ENCODE measurements at places on chromosomes 5 and 9.

- no peak for DNase-seq
Observed at GRCh38 chr9:110316261-110317075, 21.2 kb downstream of the TXNDC8 start.

DNA sequence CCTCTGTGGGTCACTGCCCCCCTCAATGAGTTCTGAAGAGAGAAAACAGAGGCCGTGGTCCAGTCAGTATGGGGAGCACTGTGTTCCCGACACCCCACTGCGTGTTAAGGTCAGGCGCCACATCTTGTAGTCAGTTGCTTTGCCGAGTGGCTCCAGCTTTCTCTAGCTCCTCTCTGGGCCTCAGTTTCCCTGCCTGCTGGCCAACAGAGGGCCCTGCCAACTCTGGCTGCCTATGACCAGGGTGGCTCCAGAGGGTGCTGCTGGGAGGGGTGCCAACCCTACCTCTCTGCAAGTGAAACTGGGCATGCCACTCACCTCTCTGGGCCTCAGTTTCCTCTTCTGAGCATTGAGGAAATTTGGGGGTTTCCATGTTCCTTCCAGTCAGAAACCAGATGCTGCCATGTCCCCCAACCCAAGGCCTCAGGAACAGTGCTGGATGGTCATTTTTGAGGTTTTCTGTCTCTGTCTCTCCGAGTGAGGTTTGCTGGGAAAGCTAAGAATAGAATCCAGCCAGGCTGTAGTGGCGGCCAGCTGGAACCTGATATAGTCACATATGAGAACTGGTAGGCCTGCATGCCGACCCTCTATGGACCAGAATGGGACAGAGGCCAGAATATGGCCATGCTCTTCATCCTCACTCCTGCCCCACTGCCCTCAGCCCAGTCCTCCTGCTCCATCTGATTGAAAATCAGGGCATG lies 132.1 kb downstream of the PHF2 start:
- DNase-seq, result no peak

GRCh38 chr5:112208699-112209615 lies 210.1 kb downstream of the EPB41L4A start:
- DNase-seq, result peak; percentile 78

DNA sequence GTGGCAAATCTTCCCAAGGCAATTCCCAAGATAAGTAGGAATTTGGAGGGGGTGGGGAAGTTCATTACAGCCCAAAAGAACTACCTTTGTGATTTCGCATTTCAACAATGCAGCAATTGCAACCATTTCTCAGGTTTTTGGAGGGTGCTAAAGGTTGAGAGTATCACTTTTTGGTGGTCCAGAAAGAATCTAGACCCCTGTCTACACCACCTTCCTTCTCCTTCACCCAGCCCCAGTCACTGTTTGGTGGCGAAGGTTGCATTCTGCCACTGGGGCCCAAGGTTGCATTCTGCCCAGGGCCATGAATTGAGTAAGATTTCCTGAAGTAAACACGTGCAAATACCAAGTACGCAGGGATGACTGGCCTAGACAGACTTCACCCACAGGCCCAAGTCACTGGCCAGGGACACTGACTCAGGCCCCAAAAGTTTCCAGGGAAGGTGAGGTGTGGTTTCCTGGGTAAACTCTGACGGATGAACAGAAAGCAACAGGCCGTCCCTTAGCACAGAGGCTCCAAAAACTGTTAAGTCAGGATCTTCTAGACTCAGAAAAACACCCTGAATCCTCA lies 5.7 kb downstream of the PDE6A start:
- DNase-seq, result peak; percentile 87

- DNase-seq, result no peak
Observed at GRCh38 chr5:88661806-88662207, 221.2 kb downstream of the MEF2C start.

- DNase-seq, result no peak
Observed at GRCh38 chr5:72921886-72922285, 34.0 kb upstream of the FCHO2 start.

DNA sequence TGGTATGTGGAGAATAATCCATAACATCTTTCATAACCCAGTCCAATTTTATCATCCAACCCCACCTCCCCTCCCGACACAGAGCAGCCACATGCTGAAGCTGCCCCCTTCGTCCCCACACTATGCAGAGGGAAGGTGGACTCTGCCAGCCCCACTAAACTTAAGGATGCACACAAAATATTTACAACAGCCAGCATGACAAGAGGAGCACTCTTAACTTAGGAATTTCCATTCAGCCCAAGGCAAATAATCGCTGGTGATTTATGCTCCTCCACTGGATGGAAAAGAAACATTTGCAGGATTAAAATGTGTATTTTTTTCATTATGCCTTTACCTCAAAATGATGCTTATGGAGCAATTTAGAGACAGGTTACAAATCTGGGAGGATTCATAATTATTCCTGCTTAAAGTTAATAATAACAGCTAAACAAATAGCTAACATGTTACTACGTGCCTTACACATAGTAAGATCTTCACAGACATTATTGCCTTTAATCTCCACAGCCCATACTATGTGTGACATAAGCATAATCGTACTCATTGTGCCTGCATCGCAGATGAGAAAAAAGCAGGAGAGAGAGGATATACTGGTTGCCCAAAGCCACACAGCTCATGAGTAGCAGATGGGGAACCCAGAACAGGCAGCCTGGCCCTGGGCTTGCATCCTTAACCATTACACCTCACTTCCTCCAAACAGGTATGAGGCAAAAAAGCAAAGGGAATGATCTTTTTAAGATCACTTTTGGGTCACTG lies 92.6 kb downstream of the GLIS3 start:
- DNase-seq, result no peak

DNA sequence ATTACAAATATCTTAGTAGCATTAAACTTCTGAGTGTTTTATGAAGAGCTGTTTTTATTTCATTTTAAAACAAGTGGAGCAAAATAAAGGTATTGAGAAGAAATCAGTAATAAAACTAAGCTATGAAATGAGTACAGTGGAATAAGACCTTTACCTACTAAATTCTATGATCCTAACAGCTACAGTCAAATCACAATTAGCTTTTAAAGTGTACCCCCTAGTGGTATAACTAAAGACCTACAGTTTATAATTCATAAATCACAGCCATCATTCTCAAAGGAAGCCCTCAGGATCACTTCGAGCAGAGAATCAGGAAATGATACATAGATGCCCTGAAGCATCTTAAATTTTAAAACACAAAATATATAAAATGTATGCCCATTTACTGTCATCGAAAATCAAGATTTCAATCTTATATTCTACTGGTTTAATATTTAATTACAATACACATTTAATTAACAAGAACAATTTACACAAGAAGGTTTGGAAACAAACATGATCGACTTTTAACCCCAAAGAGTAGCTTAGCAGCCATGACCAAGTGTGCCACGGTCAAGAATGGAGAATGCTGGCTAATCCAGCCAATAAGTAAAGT lies 12.3 kb downstream of the CCNH start:
- peak; percentile 41 for DNase-seq

DNA sequence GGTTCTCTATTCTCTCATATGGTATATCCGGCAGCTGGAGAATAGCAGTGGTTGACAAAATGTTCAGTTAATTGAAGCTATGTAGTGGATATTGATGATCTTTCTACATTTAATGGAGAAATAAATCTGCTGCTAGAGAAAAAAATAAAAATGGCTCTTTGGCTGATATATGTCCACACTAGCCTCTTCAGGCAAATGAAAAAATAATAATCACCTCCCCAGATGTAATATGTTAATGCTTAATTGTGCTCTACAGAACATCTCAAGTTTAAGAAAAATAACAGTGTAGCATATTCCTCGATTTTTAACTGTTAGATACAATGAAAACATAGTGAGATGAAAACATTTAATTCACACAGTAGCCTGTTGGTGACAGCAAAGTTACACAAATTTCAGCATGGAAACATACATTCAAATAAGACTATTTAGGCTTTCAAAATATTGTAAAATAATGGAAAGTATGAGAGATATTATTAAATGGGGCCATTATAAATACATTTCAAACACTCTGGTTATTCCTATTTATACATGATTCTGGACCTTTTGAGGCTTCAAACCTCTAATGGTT lies 543.0 kb downstream of the MAT2B start:
- DNase-seq, result no peak

DNA sequence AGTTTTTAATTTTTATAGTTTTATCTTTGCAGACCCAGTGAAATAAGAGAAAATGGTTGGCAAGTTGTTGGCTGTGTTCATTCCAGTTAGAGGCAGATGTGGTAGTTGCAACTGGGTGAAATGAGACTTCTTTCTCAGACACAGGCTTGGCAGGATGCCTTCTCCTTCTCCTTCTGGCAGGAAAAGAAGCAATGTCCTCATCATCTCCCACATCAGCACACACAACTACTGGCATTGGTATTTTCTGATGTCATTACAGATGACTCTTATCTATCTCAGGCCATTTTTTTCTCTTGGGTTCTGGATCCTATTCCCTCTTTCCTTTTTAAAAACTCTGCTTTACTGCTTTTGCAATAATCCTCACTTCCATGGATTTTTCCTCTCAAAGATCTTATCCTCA lies 103.3 kb upstream of the EDIL3 start:
- DNase-seq, result no peak

DNA sequence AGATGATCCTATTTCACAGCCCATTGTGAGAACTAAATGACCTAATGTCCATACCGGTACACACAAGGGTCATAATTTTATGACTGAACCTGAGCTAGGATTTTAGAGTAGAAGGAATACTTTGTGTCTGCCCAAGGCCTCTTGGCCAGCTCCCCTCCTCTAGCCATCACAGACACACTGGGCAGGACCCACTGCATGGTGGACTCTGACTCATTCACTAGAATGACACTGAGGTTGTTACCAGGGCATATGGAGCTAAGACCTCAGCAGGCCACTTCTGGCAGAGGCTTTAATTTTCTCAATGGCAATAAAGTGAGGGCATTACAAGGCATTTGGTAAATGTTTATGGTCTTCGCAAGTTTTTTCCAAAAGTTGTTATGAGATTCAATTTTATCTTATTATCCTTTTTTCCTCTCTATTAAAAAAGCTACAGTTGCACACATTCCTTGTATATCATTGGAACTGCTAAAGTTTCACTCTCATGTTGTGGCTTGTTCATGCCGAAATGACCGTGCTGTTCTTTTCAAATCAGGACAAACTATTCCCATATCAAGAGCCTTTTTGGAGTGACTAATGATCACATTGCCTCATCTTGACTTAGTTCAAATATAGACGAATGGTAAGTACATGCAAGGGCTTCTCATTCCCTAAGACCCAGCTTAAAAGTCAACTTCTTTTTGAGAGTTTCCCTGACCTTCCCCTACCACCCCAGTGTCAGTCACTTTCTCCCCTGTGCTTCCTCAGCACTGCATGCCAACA lies 595.7 kb downstream of the ACTL7B start:
- DNase-seq, result no peak

GRCh38 chr9:116212986-116213692 lies 59.5 kb downstream of the PAPPA start:
- no peak for DNase-seq

GRCh38 chr5:106311230-106311915 lies 1359.4 kb downstream of the EFNA5 start:
- no peak for DNase-seq

DNA sequence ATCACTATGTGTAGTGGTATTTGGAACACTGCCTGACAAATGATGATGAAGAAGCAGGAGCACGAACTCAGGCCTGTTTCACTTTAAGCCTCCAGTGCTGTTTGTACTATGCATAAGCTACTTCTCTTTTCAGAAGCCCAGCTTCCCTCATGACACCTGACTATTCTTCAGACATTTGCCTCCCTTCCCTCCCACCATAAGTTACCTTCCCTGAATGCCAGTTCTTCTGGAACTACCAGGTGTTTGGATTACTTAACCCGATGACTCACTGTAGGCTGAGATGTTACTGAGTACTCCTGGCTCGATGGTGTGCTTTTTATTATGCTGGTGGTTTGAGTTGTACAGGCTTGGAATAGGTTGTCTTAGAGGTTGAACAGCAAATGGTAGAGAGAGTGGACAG lies 180.0 kb downstream of the SPATA31D1 start:
- DNase-seq, result no peak

DNA sequence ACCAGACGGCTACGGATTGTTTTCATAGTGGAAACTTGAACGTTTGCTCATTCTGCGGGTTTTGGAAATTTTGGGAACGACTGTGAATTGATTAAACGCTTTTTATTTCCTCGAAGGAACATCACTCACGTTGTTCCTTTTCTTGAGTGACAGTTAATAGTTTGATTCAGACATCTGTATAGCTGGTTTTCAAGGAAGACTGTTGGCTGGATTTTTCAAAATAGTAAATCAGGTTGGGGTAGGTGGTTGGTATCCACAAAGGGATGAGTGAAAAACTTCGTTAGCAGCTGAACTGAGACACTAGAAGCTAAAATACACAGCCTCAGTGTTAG lies 1.1 kb downstream of the TGFBR1 start:
- DNase-seq, result no peak

DNA sequence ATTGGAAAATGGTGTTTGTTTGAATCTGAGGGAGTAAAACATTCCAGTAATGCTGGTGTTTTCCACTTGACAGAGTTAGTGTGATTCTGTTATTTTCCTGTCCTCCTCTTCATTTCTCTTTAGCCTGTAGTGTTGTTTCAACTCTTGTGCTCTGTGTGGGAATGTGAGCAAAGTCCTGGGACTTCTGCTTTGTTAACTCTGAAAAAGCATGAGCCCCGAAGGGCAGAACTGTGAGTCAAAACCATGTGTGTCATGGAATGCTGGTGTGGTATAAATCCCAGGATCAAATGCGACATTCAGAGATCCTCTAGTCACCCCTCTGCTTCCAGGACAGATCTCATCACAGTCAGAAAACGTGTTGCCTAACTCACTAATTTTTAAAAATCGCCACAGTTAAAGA lies 8.9 kb downstream of the F2R start:
- DNase-seq, result no peak

DNA sequence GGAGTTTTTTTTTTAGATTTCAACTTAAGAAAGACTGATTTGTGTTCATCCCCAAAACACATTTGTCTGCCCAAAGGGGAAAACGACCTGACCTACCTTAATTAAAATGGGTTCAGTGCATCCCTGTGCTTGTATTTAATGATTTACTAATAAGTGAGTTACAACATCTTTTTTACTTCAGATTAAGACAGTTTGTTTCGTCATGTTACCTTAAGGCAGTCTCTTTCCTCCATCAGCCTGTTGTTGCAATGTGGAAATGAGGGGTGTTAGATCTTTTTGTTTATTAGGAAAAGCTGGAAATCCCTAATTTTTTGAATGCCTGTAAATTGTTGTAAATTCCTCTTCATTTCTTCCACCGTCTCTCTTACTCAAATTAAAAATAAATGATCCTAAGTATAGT lies 177.5 kb downstream of the GDNF start:
- no peak for DNase-seq

- peak; percentile 55 for DNase-seq
Observed at GRCh38 chr5:179927824-179928223, 20.1 kb upstream of the TBC1D9B start.

GRCh38 chr5:107376546-107377276 lies 294.0 kb downstream of the EFNA5 start:
- DNase-seq, result no peak

- no peak for DNase-seq
Observed at GRCh38 chr9:69627281-69627680, 44.9 kb downstream of the APBA1 start.

- DNase-seq, result no peak
Observed at GRCh38 chr5:110002652-110003051, 312.9 kb downstream of the MAN2A1 start.
